ENCODE measurements at places on chromosomes 5 and 9.

DNA sequence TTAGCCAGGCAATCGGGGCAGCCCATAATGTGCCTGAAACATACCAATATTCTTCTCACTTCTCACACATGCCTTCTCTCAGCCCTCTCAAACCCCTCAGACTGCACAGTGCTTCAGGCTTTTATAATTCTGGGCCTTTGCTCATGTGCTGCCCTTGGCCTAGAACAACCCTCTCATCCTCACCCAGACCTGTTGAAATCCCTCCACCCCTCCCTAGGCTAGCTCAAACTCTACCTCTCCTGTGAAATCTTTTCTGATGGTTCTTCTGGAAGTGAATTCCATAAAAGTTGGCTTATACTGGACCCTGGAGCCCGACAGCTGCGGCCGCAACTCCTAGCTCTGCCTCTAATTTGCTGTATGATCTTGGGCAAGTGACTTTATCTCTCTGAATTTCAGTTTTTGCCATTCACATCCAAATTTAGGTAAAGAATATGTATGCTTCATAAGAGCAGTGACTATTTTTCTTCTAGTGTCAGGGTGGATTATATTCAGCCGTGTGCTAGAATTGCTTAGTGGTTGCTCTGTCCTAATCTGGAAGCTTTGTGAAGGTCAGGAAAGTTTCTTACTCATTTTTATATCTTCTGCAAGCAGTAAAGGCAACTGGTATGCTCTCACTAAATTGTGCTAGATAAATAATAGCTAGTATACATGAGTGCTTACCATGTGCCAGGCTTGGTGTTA lies 221.4 kb downstream of the MAPKAP1 start:
- no peak for DNase-seq

GRCh38 chr5:173430394-173430793 lies 102.2 kb upstream of the STC2 start:
- no peak for DNase-seq

- no peak for DNase-seq
Measured at GRCh38 chr9:126665644-126666035, 51.9 kb downstream of the LMX1B start.

- no peak for DNase-seq
Measured at GRCh38 chr5:56460681-56461191, 227.6 kb upstream of the ANKRD55 start.

DNA sequence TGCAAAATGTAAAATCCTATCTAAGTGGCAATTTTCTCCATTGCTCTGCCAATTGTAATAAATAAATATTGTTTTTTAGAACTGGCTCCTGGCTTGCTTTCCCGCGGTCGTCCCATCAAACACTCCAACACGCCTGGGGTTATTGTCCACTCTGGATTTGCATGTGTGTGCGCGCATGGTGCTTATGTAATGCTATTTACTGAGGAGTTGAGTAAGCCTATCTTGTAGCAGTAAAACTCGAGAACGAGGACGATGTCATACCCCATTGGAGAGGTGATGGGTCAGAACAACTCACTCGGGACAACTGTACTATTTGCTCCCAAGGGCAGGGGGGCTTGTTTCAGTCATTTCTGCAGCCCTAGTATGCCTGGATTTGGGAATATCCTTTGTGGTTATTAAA lies 220.9 kb downstream of the PAX5 start:
- DNase-seq = no peak

- no peak for DNase-seq
Measured at GRCh38 chr9:121772600-121773285, 121.3 kb downstream of the DAB2IP start.

DNA sequence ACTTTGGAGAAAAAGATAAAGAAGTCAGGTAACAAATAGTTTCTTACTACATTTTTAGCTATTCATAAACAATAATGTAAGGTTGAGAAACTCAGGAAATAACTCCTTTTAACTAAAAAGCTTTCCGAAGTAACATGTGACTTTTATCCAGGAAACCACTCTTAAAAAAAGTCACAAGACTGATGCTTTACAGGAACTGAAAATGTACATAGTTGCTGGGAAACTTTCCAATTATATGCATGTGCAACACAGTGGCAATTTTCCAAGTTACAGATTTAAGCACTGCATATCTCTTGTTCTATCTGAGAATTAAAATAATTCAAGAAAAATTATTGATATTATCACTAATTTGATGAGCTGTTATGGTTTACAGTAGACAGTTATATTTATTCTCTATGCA lies 105.2 kb downstream of the CDH10 start:
- no peak for DNase-seq

DNA sequence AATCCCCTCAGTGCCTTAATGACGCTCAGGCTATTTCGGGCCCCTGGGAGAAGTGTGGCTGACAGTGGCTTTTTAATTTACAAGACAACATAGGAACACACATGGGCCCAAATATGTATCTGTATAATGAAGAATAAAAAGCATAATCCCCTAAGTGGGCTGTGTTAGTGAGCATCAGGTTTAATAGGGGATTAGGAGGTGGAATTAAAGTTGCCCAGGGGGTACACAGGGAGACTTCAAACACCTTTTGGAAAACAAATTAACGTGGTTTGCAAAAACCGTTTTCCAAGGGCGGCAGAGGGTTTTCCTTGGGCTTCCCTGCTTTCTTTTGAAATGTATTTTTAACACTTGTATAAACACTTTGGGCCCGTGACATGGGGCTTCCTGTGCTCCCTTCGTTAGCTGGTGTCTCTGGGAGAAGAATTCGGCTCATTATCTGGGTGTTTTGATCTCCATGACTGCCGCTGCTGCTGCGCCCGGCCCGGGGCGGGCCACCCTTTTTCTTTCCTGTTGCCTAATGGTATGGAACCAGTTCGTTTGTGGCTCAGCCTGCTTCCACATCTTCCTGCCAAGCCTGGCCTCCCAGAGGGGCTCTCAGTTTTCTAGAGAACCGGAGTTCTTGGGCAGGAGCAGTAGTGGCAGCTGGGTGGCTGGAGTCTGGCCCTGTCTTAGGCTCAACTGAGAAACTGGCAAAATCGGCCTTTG lies 173.0 kb downstream of the MACROH2A1 start:
- DNase-seq = no peak

- DNase-seq = no peak
Measured at GRCh38 chr5:158992037-158992740, 107.5 kb downstream of the EBF1 start.

- DNase-seq = no peak
Measured at GRCh38 chr5:105503950-105504349, 1941.4 kb upstream of the NUDT12 start.

DNA sequence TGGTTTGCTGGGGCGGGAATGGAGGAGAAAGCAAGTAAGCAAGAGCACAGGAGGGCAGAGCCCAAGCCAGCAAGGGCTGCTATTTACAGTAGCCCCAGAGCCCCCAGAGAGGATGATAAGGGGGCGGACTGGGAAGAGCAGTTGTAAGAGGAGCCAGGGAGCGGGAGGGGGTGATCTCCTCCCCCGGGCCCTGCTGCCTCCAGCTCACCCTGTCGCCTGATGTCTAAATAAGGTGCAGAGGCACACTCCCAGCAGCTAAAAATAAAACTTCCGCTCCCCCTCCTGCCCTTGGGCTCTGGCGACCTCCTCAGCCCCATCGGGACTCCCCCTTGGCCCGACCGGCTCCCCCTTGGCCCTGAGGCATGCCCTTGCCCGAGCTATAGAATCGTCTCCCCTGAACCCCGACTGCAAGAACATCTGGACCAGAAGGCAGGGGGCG lies 14.4 kb upstream of the CCDC69 start:
- no peak for DNase-seq

DNA sequence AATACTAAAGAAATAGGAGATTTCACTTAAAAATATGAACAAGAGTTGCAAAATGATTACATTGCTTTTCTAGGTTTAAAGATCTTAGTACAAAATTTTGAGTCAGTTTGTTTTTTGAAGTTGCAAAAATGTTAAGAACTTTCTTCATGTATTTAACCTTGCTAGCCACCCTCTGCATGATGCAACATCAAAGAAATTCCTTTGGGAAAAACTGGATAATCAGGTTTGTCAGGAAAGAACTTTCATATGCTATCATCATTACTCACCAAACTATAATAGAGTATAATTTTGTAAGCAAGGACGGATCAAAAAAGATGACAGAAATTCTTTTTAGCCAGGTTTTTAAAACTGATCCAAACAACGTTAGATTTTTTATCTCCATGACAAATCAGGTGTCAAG lies 116.9 kb upstream of the MRPS30 start:
- DNase-seq = no peak

- no peak for DNase-seq
Measured at GRCh38 chr5:36765876-36766275, 110.7 kb upstream of the NIPBL start.

DNA sequence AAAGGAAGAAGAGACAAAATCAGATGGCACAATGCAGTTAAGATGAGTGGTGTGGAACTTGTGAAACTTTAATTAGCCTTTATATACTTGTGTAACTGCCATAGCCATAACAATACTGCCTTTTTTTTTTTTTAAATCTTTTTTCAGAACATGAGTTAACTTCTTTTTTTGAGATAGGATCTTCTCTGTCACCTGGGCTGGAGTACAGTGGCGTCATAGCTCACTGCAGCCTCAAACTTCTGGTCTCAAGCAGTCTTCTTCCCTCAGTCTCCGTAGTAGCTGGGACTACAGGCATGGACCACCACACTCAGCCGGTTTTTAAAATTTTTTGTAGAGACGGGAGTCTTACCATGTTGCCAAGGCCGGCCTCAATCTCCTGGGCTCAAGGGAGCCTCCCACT lies 37.2 kb downstream of the GPBP1 start:
- no peak for DNase-seq

- DNase-seq = no peak
Measured at GRCh38 chr5:56350011-56350596, 117.0 kb upstream of the ANKRD55 start.

DNA sequence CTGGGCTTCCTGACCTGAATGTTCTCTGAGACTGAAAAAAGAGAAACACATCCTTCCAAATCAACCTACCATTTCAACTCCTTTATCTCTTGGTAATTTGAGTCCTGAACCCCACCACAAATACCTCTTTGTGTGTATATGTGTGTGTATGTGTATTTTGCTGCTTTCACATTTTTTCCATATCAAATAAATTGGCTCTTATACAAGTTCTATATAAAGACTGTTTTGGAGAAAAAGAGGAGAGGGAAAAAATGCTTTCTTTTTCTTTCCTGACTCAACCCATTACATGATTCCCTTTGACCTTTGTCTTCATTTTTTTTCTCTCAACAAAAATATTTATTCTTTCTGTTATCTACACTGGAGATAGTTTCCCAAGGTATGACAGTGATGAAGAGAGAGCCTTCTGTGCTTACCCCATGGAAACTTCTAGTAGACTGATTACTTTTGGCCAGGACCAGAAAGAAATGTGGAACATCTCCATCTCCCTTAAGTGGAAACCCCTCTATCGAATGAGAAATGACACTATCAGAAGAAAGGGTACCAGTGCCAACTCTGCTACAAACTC lies 85.3 kb downstream of the PAPPA start:
- DNase-seq = no peak

DNA sequence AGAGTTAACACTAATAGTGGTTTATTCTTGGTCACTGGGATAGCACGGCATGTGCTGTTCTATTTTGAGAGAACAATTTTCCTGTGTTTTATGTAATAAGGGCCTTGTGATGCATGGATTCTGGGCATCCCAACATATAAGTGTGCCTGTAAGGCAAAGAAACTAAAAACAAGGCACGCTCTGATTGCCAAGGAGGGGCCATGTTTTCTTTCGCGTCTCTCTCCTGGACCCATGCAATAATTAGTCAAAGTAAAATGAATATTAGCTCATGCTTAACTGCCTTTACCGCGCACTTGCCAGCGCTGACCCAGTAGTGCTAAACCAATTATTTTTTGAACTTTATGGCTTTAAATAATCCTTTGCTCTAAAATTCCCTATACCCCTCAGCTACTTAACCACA lies 140.9 kb downstream of the PSAT1 start:
- no peak for DNase-seq

- DNase-seq = no peak
Measured at GRCh38 chr5:79857714-79858409, 133.2 kb downstream of the MTX3 start.

GRCh38 chr5:93240228-93240834 lies 340.7 kb downstream of the NR2F1-AS1 start:
- no peak for DNase-seq

- DNase-seq = no peak
Measured at GRCh38 chr5:153699035-153699434, 208.6 kb downstream of the GRIA1 start.

GRCh38 chr5:140207250-140207964 lies 32.4 kb downstream of the CYSTM1 start:
- DNase-seq = no peak

GRCh38 chr5:88785746-88786565 lies 97.0 kb downstream of the MEF2C start:
- peak; percentile 51 for DNase-seq

DNA sequence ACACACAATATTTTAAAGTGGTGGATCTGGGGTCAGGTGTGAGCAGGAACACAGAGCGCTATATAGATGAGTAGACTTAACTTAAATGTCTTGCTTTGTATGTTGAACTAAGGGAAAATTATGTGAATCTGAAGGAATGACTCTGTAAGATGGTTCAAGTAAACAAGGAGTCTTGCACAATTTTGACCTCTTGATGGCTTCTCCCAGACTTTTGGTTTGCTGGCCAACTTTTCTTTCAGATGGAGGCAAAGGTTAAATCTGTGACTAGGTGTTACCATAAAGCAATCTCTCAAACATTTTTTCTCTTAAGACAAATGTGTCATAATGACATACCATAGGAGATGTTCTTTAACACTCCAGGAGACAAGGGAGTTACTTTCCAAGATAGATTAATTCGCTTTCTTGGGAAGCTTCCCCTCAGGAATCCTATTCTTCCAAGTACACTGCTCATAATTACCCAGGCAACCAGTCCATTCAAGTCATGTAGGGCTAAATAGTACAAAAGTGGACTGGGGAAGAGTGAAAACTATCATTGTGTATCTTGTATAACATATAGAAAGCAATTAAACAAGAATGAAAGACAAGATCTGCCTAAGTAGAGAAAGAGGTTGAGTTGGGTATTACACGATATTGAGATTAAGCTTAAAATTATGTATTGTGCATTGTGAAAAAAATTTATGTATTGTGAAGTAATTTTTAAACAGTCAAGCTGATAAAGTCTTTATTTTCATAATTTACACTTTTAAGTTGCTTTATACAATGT lies 60.3 kb upstream of the SLC27A6 start:
- DNase-seq = no peak

- DNase-seq = no peak
Measured at GRCh38 chr5:134579284-134579771, 53.3 kb downstream of the SAR1B start.

DNA sequence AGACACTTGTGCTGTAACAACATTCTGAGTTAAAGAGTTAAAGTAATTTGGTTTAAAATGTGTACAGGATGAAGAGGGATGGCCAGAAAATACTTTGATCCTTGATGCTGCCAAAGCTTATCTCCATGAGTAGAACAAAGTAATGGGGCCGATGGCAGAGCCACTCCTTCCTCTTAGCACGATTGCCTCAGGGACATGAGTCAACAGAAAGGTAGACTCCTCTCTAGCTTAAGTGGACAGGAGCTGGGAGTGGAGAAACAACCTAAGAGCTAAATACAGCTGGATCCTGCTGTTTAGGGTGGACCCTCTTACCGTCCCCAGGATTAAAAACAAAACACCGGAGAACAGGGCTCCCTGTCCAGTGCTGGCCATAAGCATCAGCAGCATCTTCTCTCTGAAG lies 267.3 kb downstream of the IRX1 start:
- no peak for DNase-seq

GRCh38 chr9:38226491-38226951 lies 157.5 kb upstream of the SHB start:
- DNase-seq = no peak
